Gastroesophageal sphincter (tissue), 4 donors: ENCODE measurements at places on chromosomes 7 and 10.
A peak's percentile ranks its signal among the peaks of the same experiment; 100 is the strongest.

DNA sequence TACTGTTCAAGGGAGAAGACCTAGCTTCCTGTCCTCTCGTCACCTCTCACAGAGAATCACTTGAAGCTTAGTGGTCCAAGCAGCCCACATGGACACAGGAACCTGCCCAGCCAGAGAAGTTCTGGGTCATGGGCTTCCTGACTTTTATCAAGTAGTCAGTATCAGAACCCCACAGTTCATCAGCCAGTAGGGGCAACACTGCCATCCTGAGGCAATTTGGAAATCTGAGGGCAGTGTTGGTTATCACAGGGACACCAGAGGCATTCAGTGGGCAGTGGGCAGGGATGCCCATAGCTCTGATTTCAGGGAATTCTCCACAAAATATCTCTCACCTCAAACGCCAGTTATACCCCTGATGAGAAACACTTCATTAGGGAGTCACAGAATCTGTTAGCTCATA is 22.5 kb upstream of the MGAM2 start:
- no peak for ATAC-seq

- no peak for ATAC-seq
Measured at GRCh38 chr10:49734676-49735075, 27.4 kb downstream of the OGDHL start.

- ATAC-seq = no peak
Measured at GRCh38 chr10:50972591-50972990, 87.2 kb upstream of the A1CF start.

DNA sequence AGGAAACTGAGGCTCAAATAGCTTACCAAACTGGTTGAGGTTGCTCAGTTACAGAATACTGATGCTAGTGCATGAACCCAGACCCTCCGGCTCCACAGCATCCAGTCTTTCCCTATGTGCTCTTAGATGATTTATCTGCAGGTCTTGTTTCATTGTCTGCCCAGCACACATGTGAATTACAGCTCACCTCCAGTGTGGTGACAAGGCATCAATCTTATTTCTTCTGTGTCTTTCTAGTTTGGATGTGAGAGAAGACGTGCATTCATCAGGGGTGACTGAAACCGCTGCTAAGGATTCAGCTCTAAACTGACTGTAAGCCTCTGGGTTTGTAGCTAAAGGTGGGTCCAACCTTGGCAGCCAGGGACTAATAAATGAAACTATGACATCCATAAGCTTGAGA is 123.8 kb downstream of the SH2D4B start:
- ATAC-seq = no peak

- peak; percentile 40 for ATAC-seq
Measured at GRCh38 chr7:130943336-130943901, 209.4 kb upstream of the KLF14 start.

- ATAC-seq = no peak
Measured at GRCh38 chr7:131196803-131197202, 130.9 kb upstream of the MKLN1 start.

DNA sequence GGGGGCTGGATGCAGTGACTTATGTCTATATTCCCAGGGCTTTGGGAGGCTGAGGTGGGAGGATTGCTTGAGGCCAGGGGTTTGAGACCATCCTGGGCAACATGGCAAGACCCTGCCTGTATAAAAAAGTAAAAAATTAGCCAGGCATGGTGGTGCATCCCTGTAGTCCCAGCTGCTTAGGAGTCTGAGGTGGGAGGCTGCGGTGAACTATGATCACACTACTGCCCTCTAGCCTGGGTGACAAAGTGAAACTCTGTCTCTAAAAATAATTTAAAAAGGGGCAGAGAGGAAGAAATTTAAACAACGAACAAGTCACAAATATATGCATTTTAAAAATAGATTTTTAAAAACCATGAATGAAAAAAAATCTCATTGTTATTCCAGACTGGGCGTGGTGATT is 46.2 kb upstream of the FEZF1 start:
- no peak for ATAC-seq

DNA sequence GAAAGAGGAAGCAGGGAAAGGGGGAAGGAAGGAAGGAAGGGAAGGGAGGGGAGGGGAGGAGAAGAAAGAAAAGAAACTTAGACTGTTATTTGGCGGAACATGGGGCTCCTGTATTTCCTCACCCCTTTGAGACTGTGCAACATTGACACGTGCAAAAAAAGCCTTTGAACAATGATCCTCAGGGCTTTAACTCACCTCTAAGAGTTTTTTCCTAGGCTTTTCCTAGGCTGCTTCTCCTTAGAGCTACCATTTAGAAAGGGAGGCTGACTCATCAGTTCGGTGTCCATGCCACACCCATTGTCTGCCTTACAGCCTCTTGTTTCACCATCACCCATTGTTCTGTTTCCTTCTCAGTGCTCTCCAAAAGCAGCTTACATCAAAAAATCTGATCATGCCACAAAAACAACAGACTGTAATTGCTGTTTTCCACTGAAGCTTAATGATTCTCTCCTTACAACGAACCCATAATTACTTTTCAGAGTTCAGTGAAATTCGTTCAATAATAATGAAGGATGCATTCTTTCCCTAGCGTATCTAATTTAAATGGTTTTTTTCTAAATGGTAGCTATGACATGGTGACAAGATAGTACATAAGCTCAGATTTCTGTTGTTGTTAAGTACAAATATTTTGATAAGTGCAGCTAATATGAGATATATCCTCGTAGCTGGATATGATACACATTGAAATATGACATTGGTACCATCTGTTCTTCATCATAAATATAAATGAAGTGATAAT is 90.8 kb downstream of the PRLHR start:
- ATAC-seq = peak; percentile 39

GRCh38 chr7:108294595-108294994 is 161.6 kb downstream of the NRCAM start:
- ATAC-seq = no peak

GRCh38 chr7:122727759-122728158 is 25.0 kb upstream of the RNF148 start:
- no peak for ATAC-seq
